ENCODE measurements at places on chromosomes 7 and 10.

DNA sequence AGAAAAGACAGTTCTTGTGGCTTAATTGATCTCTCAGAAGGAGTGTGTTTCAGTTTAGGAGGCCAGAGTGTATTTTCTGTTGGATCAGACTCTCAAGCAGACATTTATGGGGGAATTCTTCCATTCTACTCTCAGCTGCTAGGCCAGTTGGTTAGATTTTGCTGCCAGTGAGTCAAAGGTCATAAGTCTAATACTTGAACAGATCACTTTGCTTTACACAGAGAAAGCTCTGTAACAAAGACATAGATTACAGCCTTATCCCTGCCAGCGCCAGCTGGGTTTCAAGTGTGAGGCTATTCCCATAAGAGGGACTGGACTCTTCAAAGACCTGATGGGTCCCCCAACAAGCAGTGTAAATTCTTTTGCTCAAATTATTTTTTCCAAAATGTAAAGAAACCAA lies 145.6 kb upstream of the SEMA3C start:
- peak; percentile 57 for DNase-seq

- peak; percentile 22 for DNase-seq
These were observed 17.8 kb upstream of the PDLIM1 start for GRCh38 chr10:95308389-95309302.

DNA sequence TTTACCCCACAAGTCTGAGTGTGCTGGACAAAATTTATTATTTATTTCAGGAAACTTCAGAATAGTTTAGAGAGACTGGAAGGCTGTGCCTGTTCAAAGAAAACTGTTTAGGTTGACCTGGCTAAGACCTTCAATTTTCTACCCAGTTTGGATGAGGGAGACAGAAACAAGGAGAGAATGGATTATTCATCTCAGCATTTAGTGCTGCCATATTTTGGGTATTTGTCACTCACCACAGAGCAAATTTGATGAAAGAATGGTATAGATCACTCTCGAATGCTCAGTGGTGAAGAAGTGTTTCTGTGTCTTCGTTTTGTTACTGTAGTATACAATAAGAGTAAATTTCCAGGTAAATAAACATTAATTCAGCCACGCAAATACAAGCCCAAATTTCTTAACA lies 71.8 kb downstream of the SEMA3C start:
- DNase-seq, result no peak

- DNase-seq, result no peak
These were observed 92.8 kb downstream of the TCF7L2 start for GRCh38 chr10:113042868-113043267.

DNA sequence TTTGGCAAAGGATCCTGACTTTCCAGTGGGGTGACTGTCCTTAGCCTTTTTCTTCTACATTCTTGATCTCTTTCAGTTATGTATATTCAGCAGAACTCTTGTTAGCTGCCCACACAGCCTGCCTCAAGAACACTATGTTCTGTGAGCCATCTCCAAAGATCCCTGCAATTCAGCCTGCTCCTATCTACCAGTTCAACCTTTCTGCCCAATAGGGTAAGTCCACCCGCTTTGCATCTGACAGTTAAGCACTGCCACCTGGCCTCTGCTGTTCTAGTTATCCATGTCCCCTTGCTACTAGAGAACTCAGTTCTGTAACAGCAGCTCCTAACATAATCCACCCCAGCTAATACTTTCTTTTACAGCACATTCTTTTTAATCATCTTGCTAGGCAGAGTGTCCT lies 13.5 kb downstream of the OR9A2 start:
- DNase-seq, result peak; percentile 79

DNA sequence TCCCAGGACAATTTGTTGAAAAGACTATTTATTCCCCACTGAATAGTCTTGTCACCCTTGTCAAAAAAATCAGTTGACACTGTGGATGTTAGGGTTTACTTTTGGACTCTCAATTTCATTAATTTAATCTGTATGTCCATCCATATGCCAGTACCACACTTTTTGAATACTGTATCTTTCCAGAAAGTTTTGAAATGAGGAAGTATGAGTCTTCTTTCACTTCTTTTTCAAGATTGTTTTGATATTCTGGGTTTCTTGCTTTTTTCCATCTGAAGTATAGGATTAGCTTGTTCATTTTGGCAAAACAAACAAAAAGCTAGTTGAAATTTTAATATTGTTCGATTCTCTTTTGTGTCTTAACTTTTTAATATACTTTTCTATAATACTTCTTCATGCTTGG lies 21.7 kb downstream of the KLHDC10 start:
- DNase-seq, result no peak

DNA sequence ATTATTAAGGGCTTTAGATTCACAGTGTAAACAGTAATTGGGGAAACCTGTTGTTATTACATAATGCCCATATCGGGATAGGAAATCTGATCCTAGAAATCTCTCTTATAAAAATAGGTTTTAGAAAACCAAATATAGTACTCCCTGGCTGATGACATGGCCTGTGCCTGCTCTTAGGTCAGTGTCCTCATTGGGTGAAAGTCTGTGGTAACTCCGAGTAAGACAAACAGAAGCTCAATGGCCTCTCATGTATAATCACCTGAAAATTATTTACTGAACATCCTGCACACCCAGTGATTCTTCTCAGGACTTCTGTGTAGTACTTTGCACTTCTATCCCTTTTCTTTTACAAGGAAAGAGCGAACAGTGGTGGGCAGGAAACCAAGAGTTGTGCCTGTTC lies 37.8 kb downstream of the SEM1 start:
- no peak for DNase-seq

DNA sequence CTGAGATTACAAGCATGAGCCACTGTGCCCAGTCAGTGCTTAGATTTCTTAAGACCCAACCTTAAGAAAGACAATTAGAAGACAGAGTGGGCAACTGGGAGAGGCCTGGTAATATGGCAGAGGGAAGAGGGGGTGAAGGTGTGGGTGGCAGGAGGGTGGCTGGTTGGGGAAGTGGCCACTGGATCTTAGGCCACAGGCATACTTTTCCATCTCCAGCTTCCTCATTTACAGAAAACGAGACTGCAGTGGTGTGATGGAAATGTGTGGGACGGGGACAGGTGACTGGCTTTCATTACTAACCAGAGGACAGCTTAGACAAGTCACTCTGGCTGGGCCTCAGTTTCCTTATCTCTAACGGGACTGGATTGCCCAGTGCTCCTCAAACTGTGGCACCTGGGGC lies 1.0 kb upstream of the FFAR4 start:
- no peak for DNase-seq

DNA sequence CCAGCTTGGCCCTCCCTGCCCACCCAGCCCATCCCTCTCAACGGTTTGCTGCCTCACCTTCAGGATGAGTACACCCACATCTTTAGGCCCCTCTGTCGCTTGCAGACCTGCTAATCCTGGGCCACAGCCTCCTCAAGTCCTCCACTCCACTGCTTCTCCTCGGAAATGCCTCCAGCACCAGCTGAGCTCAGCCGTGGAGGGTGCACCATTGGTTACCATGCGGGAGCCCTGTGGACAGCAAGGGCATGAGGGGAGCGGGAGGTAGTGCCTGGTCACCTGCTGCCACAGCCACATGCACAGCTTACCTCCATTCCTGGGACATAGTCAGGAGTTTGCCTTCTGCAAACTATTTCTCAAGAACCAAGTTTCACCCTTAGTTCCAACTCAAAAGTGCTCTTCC lies 286.3 kb upstream of the ZMIZ1 start:
- no peak for DNase-seq

GRCh38 chr10:3397231-3397630 lies 224.6 kb upstream of the PITRM1 start:
- no peak for DNase-seq

GRCh38 chr7:105227391-105227790 lies 161.3 kb downstream of the SRPK2 start:
- DNase-seq, result no peak

GRCh38 chr10:48608976-48609375 lies 4.1 kb upstream of the ARHGAP22 start:
- no peak for DNase-seq

DNA sequence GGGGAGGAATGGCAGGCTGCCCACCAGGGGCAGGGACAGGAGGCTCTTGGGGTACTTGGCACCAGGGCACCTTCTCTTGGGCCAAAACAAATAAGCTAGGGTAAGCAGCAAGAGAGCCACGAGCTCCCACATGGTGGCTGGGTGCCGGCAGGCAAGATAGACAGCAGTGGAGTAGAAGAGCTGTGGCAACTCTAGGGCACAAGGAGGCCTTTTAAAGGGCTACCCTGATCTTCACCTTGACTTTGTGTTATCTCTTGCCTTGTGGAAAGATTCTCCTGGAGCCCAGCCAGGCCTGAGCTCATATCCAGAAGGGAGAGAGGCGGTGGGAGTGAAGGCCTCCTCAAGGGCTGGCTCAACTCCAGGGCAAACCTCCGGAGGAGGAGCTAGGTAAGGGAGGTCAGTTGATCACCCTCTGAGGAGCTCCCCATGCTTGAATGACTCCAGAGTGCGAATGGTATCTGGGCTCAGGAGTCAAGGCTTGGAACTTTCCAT lies at the start of gene CYP17A1:
TSS of gene CYP17A1 (minus strand) at position 184 of the 492 bp plus-strand sequence. CDS start at position 132, 52 bp downstream.
- DNase-seq, result no peak

All from NCI-H82 (cell line).